ENCODE measurements at places on chromosomes 7 and 10.

DNA sequence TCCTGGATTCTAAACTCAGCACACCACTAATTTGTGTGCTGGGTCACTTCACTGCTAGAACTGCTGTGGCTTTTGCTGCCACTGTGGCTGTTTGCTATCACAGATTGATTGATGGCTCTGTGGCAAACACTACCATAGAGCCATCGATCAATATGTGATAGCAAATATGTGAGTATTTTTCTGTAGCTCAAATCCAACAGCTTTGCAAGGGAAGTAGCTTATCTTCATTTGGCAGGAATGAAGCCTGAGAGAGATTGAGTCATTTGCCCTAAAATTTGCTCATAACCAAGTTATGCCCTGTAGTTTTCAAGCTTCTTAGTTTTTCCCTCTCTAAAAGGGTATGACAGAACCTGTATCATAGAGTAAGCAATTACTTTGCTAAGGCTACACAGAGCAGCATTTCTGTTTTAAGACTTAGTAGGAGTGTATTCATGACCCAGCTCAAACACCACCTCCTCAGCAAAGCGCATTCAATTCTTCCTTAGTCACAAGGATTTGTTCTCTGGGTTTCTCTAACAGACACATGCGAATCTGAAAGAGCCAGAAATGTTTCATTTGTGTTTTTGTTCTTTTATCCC lies 43.1 kb downstream of the MINPP1 start:
- DNase-seq: peak; percentile 75

DNA sequence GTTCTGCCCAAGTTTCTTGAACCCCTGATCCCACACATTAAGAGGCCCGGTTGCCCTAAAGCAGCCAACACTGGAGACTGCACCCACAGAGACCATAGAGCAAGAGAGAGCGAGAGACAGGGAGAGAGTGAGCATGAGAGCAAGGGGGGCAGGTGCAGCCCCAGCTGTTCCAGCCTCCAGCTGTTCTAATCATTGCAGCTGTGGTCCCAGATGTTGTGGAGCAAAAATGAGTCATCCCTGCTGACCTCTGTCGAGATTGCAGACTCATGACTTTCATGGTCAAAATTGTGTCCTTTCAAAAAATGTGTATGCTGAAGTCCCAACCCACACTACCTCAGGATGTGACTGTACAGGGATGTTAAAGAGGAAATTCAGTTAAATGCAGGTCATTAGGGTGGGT lies 143.9 kb upstream of the FRMD4A start:
- no peak for DNase-seq

DNA sequence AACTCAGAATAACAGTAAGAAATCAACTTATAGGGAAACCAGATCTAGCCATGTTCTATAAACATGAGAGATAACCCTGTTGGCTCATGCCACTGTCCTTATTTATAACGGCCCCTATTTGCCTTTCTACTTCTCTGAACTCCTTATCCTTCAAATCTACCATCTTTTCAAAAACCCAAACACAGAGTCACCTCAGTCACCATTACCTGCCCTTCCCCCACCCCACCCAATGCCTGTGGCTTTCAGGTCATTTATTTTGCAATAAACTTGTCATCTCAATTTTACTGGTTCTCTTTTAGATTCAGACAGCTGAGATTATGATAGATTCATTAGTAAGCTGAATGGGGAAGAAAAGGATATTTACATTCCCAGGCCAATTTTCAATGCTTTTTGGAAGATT lies 53.6 kb downstream of the KMT2C start:
- no peak for DNase-seq

DNA sequence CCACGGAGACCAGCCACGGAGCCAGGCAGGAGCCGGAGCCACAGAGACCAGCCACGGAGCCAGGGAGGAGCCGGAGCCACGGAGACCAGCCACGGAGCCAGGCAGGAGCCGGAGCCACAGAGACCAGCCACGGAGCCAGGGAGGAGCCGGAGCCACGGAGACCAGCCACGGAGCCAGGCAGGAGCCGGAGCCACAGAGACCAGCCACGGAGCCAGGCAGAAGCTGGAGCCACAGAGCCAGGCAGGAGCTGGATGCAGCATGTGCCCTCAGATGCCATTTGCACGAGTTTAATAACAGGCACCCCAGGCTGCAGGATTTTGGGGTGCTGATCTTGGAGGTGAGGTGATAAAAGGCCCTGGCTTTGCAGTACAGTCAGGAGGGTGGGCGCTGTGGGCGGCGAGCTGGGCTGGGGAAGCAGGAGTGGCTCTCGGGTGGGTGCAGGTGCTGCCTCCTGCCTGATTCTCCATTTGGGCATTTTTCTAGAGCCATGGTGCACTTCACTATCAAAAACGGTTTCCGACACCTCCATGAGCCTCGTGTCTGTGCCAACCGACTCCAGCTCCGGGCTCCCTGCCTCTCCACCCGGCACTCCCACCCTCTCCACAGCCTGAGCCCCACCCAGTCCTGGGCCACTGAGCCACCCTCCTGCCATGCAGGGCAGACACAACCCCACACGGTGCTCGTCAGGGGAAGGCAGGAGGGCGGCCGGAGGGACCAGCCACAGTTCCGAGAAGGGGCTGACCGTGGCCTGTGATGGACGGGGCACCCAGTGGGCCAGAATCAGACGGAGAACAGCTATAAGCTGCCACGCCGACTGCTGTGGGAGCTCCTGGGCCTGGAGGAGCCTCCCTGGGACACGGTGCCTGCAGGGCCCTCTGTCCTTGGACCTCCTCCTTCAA lies 40.8 kb upstream of the NKX6-2 start:
- DNase-seq: no peak

- DNase-seq: peak; percentile 92
Observed at GRCh38 chr10:104300002-104300735, 31.2 kb downstream of the GSTO2 start.

DNA sequence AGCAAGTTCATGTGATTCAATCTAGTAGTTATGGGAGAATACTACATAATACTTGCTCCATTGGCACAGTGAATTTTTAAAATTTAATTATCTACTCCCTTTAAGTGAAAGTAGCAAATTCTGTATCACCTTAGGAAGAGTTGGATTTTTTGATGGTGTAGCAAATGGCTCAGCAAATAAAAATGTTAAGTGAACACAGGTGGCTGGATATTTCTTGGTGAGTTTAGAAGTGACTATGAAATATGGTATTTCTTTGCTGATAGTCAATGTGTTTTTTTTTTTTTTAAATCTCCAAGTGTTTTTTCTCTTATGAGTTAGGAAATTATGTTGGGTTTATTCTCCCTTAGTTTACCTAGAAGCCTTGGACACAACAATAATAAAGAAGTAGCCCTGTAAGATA lies 67.8 kb downstream of the CREM start:
- no peak for DNase-seq
